ENCODE measurements at places on chromosomes 3 and 15. TPM values are rescaled to one million over a fixed set of nuclear protein-coding genes. Genes with fewer than 3 reads are reported as not detected.

DNA sequence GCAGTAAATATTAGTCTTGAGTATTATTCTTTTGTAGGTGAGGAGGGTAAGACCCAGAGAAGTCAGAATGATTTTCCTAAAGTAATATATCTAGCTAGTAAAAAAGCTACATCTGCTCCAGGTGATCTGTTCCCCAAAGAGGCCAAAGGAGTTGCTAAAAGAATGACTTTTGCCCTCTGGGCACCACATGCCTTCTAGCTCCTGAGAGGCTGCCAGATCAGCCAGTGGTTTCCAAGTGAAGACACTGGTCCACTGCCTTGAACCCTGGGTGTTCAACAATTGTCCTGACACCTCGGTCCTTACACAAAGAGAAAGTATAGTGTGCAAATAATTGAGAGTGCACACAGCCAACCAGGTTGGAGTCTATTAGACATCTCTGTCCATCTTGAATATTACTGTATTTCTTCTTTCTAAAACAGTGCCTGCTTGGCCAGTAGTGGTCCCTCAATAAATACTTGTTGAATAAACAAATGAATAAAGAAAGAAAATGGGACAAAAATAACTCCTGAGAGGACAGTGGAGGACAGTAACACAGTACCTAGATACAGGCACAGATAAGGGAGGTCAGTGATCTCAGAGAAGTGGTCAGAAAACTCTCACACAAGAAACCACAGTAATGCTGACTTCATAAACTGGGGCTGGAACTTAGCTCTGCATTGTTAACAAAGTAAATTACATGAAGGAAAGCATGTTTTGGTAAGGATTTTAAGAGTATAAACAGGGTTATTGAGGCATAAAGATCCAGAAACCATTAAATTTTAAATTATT, 56.6 kb upstream of the CSTA start:
- no peak overlapping the region for H3K27ac ChIP-seq
- no peaks in the 10 kb centered on the region for H3K36me3 ChIP-seq

DNA sequence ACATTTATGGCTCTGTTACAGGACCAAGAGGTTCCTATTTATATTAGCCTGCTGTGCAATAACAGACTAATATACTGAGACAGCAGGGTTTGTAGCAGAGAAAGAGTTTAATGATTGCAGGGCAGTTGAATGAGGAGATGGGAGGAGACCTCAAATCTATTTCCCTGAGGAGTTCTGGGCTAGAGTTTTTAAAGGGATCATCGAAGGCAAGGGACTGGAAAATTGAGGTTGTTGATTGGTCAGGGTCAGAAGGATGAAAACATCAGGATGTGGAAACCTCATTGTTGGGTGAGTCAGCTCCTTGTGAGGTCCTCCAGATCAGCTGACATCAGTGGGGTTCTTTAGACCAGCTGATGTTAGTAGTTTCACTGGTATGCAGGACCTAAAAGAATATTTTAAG, 60.6 kb upstream of the GOLGA8B start:
- no peak overlapping the region for H3K4me3 ChIP-seq
- peaks cover 20% of the 10 kb centered on the region for H3K27me3 ChIP-seq
- peaks cover 2% of the 10 kb centered on the region for H3K4me1 ChIP-seq
- DNase-seq: no peak
- no peak overlapping the region for H3K27ac ChIP-seq

- no peak for DNase-seq
- H3K27ac ChIP-seq: no peak overlapping the region
- peaks cover 3% of the 10 kb centered on the region for H3K27me3 ChIP-seq
- no peaks in the 10 kb centered on the region for H3K36me3 ChIP-seq
- H3K4me1 ChIP-seq: no peaks in the 10 kb centered on the region
Observed at GRCh38 chr3:56373386-56373785, 94.9 kb downstream of the ERC2 start.

GRCh38 chr3:12483872-12484197, 445 bp upstream of the TSEN2 start:
- peak overlapping the region; percentile 83 for H3K4me3 ChIP-seq
- peaks cover 51% of the 10 kb centered on the region for H3K4me1 ChIP-seq
- DNase-seq: no peak
- H3K36me3 ChIP-seq: no peaks in the 10 kb centered on the region
- H3K27ac ChIP-seq: peak overlapping the region; percentile 99

- H3K4me3 ChIP-seq: no peak overlapping the region
- H3K36me3 ChIP-seq: no peaks in the 10 kb centered on the region
- no peak for DNase-seq
- H3K27ac ChIP-seq: no peak overlapping the region
Observed at GRCh38 chr15:48282216-48282615, 49.0 kb upstream of the DUT start.

DNA sequence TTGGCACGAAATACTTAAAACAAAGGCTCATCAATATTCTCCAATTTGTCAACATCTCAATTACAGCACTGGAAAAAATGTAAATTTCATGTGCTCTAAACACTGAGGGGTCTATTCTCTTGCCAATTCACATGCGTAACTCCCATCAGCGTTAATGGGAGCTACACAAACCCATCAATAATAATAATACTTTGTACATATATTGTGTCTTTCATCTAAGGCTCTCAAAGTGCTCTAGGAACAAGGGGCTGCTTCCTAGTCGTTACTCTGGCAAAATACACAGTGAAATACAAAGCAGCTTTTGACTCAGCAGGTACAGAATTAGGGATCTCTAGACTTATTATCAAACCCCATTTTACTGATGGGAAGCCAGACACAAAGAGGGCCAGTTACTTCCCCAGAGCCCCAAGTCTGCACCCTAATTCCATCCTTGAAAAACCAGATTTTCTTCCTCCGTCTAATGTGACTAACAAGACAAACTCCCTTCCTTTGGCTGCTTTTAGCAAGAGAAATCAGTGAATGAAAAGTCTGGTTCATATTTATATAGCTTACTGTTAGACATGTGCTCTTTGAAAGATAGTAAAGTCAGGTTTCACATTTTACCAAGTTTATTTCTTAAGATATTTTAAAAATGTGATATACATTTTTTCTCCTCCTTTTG, 20.0 kb downstream of the MEIS2 start:
- no peaks in the 10 kb centered on the region for H3K4me1 ChIP-seq
- DNase-seq: no peak
- no peak overlapping the region for H3K4me3 ChIP-seq
- no peaks in the 10 kb centered on the region for H3K36me3 ChIP-seq
- H3K27me3 ChIP-seq: no peaks in the 10 kb centered on the region

DNA sequence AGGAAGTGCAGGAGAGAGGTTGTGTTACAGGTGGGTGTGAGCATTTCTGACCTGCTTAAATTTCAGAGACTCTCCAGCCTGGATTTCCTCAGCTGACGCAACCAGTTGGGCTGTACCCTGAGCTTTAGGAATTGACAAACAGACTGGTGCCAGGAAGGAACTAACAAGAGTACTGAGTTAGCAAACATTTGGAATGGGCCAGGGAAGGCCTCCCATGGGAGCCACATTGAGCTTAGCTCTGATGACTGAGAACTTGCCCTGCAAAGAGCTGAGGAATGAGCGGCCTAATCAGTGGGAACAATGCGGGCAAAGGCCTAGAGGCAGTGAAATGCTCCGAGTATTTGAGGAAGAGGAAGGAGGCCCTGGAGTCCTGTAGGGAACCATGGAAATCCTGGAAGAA, 254.2 kb downstream of the FEZF2 start:
- no peak overlapping the region for H3K4me3 ChIP-seq
- no peak overlapping the region for H3K27ac ChIP-seq
- H3K4me1 ChIP-seq: no peaks in the 10 kb centered on the region
- no peak for DNase-seq
- no peaks in the 10 kb centered on the region for H3K27me3 ChIP-seq
- no peaks in the 10 kb centered on the region for H3K36me3 ChIP-seq

- H3K27me3 ChIP-seq: no peaks in the 10 kb centered on the region
- H3K36me3 ChIP-seq: no peaks in the 10 kb centered on the region
- H3K4me1 ChIP-seq: no peaks in the 10 kb centered on the region
- no peak overlapping the region for H3K4me3 ChIP-seq
- no peak overlapping the region for H3K27ac ChIP-seq
Observed at GRCh38 chr3:178302966-178303930, 233.0 kb upstream of the KCNMB2 start.

DNA sequence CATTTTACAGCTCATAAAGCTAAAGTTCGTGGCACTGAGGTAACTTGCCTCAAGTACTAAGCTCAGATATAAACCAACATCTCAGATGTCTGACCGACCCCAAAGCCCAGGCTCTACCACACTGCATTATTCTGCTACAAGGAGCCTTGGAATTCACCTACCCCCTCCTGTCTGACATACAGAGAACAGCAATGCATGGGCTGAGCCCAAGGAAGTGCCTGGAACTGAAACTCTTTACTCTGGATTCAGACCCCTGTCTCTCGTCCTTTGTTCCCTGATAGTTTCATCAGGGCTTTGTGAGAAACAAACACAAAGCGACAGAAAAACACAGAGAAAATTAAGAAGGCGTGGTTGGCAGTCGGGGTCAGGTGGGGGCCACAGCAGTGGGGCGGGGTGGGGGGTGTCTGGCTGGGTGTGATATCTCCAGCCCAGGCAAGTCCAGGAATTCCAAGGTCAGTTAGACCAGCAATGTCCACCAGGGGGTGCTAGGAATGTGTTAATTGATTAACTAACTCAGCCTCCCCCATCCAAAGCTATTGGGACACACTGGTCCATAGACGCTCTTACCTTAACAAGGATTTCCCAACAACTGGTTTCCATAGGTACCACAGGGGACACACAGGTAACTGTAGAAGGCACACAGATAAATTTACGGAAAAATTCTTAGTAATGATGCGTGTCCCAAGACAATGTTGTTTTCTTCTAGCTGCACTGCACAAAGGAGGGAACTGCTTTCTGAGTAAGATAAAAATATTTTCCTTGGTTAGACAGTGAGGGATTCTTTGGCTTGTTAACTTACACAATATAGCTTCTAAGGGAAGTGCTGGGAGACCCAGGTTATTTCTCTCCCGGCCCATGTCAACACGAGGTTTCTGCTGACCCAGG, 18.8 kb upstream of the SSUH2 start:
- peaks cover 14% of the 10 kb centered on the region for H3K27me3 ChIP-seq
- no peak overlapping the region for H3K4me3 ChIP-seq
- no peak overlapping the region for H3K27ac ChIP-seq
- DNase-seq: peak; percentile 44
- H3K4me1 ChIP-seq: no peaks in the 10 kb centered on the region

- H3K36me3 ChIP-seq: no peaks in the 10 kb centered on the region
- no peak for DNase-seq
- H3K4me1 ChIP-seq: no peaks in the 10 kb centered on the region
- H3K27ac ChIP-seq: no peak overlapping the region
- no peak overlapping the region for H3K4me3 ChIP-seq
Observed at GRCh38 chr3:164465172-164465571, 613.1 kb downstream of the SI start.

GRCh38 chr15:83720468-83720867, 66.5 kb downstream of the ADAMTSL3 start:
- H3K27ac ChIP-seq: no peak overlapping the region
- H3K27me3 ChIP-seq: peaks cover 1% of the 10 kb centered on the region
- no peaks in the 10 kb centered on the region for H3K36me3 ChIP-seq
- no peak for DNase-seq
- H3K4me3 ChIP-seq: no peak overlapping the region
- H3K4me1 ChIP-seq: no peaks in the 10 kb centered on the region

DNA sequence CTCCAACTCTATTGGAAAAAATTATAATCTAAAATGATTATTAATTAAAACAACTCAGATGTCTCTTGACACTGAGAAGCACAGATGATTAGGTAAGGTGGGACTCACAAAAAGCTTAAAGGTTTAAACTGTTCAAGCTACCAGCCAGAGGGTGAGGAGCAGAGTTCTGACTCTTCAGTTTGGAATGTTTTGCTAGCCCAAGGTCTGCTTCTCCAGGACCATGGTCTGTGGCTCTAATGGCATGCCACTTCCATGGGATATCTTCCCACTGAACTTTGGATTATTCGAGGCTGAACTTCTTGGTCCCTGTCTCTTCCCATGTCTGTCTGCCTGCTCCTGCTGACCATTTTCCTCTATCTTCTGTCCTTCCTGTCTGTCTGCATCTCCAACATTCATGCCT, 49.2 kb downstream of the CACNA2D3 start:
- H3K27ac ChIP-seq: no peak overlapping the region
- H3K36me3 ChIP-seq: no peaks in the 10 kb centered on the region
- H3K4me1 ChIP-seq: no peaks in the 10 kb centered on the region
- H3K4me3 ChIP-seq: no peak overlapping the region

Gene SHQ1
- 22.1 TPM for total RNA-seq

Gene HTR3E
- not detected for total RNA-seq

Gene GATM
- total RNA-seq: 2.0 TPM

Gene CFAP91
- not detected for total RNA-seq

Gene LARP6
- not detected for total RNA-seq

Gene FEZF2
- not detected for total RNA-seq

Gene NMB
- 3.8 TPM for total RNA-seq

Gene CMTM8
- total RNA-seq: 5.9 TPM

All from activated CD4-positive, alpha-beta T cell treated with anti-CD3 and anti-CD28 coated beads, Interleukin-2, amount 10 ng/mL, durations not matched to agents 7 days and 5 days (primary cell).